Stomach (tissue), 19 donors: ENCODE measurements at places on chromosomes 5 and 9.

DNA sequence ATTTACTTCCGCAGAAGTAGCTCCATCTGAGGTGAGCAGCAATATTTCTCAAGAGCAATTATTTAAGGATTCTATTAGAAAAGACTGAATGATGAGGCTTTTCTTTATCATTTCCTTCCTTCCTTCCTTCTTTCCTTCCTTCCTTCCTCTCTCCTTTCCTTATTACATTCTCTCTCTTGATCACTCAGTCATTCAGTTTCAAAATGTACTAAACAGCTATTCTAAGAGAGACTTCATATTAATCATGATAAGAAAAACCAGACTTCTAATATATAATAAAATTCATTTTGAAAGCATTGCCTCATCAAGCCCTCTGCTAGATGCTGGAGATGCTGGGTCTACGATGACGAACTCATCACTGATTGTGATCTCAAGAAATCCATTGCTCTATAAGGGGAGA lies 30.4 kb upstream of the PAPPA start:
- DNase-seq = no peak
- no peak overlapping the region for H3K27ac ChIP-seq
- no peaks in the 10 kb centered on the region for H3K36me3 ChIP-seq
- no peaks in the 10 kb centered on the region for H3K27me3 ChIP-seq
- H3K4me3 ChIP-seq = no peak overlapping the region

GRCh38 chr9:123216251-123216797 lies 52.1 kb downstream of the STRBP start:
- no peak overlapping the region for H3K27ac ChIP-seq
- H3K36me3 ChIP-seq = no peaks in the 10 kb centered on the region
- peaks cover 5% of the 10 kb centered on the region for H3K4me1 ChIP-seq
- no peaks in the 10 kb centered on the region for H3K27me3 ChIP-seq

GRCh38 chr9:76793784-76794431 lies 29.7 kb downstream of the PCA3 start:
- H3K27me3 ChIP-seq = peaks cover 4% of the 10 kb centered on the region
- no peaks in the 10 kb centered on the region for H3K36me3 ChIP-seq
- H3K4me1 ChIP-seq = no peaks in the 10 kb centered on the region
- no peak for DNase-seq
- no peak overlapping the region for H3K4me3 ChIP-seq

DNA sequence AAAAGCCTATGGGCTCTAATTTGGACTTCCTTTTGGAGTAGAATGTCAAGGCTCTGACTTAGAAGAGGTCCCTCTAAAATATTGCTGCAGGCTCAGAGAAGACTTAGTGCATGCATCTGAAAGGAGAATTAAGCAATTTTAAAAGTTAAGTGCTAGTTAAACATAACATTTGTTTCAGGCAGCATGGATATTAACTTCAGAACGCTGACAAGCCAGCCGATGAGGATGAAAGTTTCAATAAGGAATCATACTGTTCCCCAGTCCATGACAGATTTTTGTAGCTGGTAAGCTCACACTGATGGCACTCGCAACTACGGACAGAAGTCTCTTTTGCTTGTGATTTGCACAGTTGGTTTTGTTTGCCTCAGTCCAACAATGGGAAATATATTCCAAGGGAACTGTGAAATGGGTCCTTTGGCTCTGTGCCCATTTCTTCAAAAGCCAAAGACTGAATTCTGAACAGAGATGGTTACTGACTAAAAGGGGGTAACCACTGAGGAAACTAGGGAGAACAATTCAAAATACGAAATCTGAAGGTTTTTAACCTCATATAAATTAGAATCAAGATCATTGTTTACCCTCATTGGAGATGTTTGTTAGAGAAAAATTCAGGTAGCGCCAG lies 47.6 kb downstream of the DCP2 start:
- H3K4me3 ChIP-seq = no peak overlapping the region
- H3K27ac ChIP-seq = peak overlapping the region; percentile 0
- DNase-seq = no peak
- peaks cover 49% of the 10 kb centered on the region for H3K36me3 ChIP-seq

DNA sequence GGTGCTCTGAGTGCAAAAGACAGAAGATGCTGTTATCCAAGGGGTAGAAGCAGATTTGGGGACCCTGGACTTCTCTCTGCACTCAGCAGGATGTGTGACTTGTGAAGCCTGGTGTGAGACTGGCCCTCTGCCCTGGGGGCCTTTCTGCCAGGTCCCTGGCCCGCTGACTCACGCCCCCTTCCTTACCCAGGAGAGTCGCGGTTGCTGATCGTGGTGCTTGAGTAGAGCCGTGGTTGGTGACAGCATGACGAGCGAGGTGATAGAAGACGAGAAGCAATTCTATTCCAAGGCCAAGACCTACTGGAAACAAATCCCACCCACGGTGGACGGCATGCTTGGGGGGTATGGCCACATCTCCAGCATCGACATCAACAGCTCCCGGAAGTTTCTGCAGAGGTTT lies 6.5 kb downstream of the NTMT1 start:
- H3K4me3 ChIP-seq = no peak overlapping the region
- no peaks in the 10 kb centered on the region for H3K27me3 ChIP-seq
- H3K4me1 ChIP-seq = peaks cover 78% of the 10 kb centered on the region
- H3K27ac ChIP-seq = no peak overlapping the region
- DNase-seq = no peak
- peaks cover 46% of the 10 kb centered on the region for H3K36me3 ChIP-seq

- no peaks in the 10 kb centered on the region for H3K27me3 ChIP-seq
- DNase-seq = no peak
- no peaks in the 10 kb centered on the region for H3K36me3 ChIP-seq
- H3K4me3 ChIP-seq = no peak overlapping the region
- no peak overlapping the region for H3K27ac ChIP-seq
- no peaks in the 10 kb centered on the region for H3K4me1 ChIP-seq
These were observed 30.7 kb upstream of the TNPO1 start for GRCh38 chr5:72785801-72786200.

DNA sequence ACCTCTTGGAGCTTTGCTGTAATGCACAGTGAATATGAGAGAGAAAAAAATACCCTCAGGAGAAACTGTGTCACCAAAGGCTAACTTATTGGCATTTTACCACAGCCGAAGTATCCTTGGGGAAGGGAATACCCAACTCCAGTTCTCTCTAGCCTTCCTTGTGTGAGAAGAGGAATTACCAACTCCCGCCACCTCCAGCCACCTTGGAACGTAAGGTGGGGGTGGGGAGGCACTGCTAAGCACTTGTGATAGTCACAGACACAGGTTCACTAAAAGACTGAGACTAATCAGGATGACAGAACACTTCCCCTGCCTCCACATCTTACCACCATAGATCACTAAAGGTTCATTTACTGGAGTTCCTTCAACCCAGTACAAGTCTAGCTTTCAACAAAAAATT lies 102.0 kb upstream of the ADAMTS19 start:
- H3K27me3 ChIP-seq = no peaks in the 10 kb centered on the region
- DNase-seq = no peak
- H3K4me1 ChIP-seq = no peaks in the 10 kb centered on the region
- H3K36me3 ChIP-seq = no peaks in the 10 kb centered on the region
- H3K4me3 ChIP-seq = no peak overlapping the region

- no peak overlapping the region for H3K27ac ChIP-seq
- no peak for DNase-seq
- H3K36me3 ChIP-seq = peaks cover 7% of the 10 kb centered on the region
- H3K4me3 ChIP-seq = no peak overlapping the region
- no peaks in the 10 kb centered on the region for H3K27me3 ChIP-seq
These were observed 57.2 kb downstream of the MAPKAP1 start for GRCh38 chr9:125649826-125650225.

DNA sequence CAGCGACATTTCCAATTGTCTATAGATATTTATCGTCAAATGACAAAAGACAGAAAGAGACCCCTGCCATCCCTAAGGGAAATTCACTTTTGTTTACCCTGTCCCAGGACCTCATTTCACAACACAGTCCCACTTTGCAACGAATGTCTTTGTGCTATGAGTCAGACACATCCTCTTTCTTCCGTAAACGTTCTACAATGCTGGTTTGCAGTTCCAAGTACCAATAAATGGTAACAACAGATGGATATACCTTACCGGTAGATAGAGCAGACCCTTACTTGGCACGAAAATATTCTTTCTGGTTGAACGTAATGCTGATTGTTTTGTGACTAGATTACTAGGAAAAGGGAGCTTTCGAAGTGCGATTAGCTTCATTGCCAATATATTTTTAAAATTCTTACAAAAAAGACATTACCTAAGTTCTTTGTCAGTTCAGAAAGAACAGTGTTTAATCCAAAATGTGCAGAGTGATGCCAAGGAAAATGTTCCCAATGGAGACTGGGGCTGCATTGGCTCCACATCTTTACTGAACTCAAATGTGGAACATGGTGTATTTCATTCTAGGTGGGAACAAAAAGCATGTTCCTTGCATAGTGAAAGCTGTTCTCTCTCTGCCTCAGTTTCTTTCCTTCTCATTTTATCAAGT lies 202.5 kb upstream of the SLC27A6 start:
- no peaks in the 10 kb centered on the region for H3K36me3 ChIP-seq
- H3K4me1 ChIP-seq = no peaks in the 10 kb centered on the region
- H3K27me3 ChIP-seq = no peaks in the 10 kb centered on the region
- H3K4me3 ChIP-seq = no peak overlapping the region

DNA sequence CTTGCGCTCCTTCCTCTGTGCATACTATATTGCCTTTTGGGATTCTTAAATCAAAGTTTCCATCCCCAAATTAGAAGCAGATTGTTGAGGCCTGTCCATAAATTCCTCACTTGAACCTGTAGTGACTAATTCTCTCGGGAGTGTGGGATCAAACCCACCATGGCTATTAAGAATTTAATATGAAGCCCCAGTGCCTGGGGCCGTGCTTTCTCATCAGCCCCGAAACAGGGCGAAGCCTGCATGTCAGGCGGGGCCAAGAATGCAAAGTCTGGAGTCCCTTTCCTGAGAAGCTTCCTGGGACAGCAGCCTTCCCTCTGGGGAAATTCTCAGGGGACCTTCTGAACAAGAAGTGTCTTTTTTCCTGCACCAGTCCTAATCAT lies 29.3 kb upstream of the FAT2 start:
- peaks cover 40% of the 10 kb centered on the region for H3K27me3 ChIP-seq
- no peak overlapping the region for H3K27ac ChIP-seq
- H3K4me1 ChIP-seq = no peaks in the 10 kb centered on the region
- DNase-seq = no peak
- no peaks in the 10 kb centered on the region for H3K36me3 ChIP-seq
- no peak overlapping the region for H3K4me3 ChIP-seq

GRCh38 chr9:136002881-136003280 lies 41.7 kb upstream of the UBAC1 start:
- peaks cover under 1% of the 10 kb centered on the region for H3K36me3 ChIP-seq
- DNase-seq = no peak
- H3K27ac ChIP-seq = no peak overlapping the region
- H3K27me3 ChIP-seq = no peaks in the 10 kb centered on the region
- H3K4me3 ChIP-seq = no peak overlapping the region
- peaks cover 15% of the 10 kb centered on the region for H3K4me1 ChIP-seq

GRCh38 chr9:3948826-3949556 lies 350.9 kb downstream of the GLIS3 start:
- H3K27ac ChIP-seq = no peak overlapping the region
- no peaks in the 10 kb centered on the region for H3K36me3 ChIP-seq
- H3K27me3 ChIP-seq = no peaks in the 10 kb centered on the region
- no peak overlapping the region for H3K4me3 ChIP-seq
- no peaks in the 10 kb centered on the region for H3K4me1 ChIP-seq
- no peak for DNase-seq

DNA sequence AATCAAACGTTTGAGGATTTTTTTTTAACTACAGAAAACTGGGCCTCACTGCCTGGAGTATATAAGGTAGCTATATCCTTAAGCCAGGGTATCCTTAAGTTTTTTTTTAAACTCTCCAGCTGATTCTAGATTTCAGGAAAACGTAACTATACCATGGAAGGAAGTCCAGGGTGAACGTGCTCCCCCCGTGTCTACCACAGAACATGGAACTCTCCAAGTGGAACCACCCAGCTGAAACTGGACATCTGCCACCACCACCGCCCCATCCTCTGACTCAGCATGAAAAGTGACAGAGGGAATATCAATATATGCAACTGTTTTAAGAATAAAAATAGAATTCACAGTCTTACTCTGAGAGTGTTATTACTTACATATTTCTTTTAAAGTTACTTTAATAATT lies 61.3 kb downstream of the DROSHA start:
- peaks cover 34% of the 10 kb centered on the region for H3K36me3 ChIP-seq
- H3K27ac ChIP-seq = no peak overlapping the region
- no peak overlapping the region for H3K4me3 ChIP-seq
- no peaks in the 10 kb centered on the region for H3K4me1 ChIP-seq
- no peak for DNase-seq
- no peaks in the 10 kb centered on the region for H3K27me3 ChIP-seq

- H3K27ac ChIP-seq = no peak overlapping the region
- DNase-seq = no peak
- peaks cover 76% of the 10 kb centered on the region for H3K36me3 ChIP-seq
- no peaks in the 10 kb centered on the region for H3K27me3 ChIP-seq
- peaks cover 7% of the 10 kb centered on the region for H3K4me1 ChIP-seq
- H3K4me3 ChIP-seq = no peak overlapping the region
These were observed 19.5 kb downstream of the ANXA6 start for GRCh38 chr5:151138114-151138513.

DNA sequence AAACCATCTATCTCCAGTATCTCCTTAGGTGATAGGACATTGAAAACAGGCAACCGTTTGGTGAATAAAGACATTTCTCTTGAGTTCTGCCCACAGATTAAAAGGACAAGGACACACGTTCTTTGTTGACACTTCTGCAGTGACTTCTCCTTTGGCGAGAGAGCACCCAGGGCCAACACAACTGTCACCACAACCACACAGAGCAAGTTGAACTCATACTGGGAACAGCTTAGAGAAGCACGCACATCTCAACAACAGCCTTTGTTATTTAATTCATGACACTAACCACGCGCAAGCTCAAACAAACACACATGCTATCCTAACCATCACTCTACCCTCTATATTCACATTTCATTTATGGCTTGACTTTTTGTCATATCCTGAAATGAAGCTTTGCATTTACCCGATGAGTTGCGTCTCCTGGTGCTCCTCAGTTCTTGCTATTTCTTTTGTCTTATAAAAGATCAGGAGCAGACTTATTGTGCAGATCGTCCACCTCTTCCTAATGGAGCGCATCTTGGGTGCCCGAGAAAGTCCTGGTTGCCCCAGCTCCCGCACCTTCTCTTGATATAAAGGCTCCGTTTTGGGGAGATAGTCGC lies 543 bp downstream of the ST8SIA4 start:
- H3K27me3 ChIP-seq = peaks cover 55% of the 10 kb centered on the region
- DNase-seq = peak; percentile 43
- peak overlapping the region; percentile 42 for H3K4me3 ChIP-seq

DNA sequence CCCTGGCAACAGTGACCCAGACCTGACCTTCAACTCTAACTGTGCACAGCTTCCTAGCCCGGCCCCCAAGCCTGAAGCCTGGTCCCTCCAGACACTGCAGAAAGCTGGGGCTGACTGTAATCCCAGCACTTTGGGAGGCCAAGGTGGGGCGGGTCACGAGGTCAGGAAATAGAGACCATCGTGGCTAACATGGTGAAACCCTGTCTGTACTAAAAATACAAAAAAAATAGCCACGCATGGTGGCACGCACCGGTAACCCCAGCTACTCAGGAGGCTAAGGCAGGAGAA lies 35.9 kb downstream of the ADAMTS2 start:
- H3K4me1 ChIP-seq = peaks cover 1% of the 10 kb centered on the region
- no peaks in the 10 kb centered on the region for H3K36me3 ChIP-seq
- no peaks in the 10 kb centered on the region for H3K27me3 ChIP-seq
- no peak overlapping the region for H3K4me3 ChIP-seq
